ENCODE measurements at places on chromosomes 13 and 19. TPM values are rescaled to one million over a fixed set of nuclear protein-coding genes. Genes with fewer than 3 reads are reported as not detected.

Gene KASH5
- total RNA-seq = not detected

Gene GPR183
- total RNA-seq = 10.8 TPM

Gene CLDND2
- total RNA-seq = not detected

Gene CYP2F1
- not detected for total RNA-seq

Gene PPFIA3
- total RNA-seq = 7.4 TPM

Gene IL4I1
- 1.2 TPM for total RNA-seq

Gene DBP
- 3.1 TPM for total RNA-seq

Gene WASF3
- total RNA-seq = 5.9 TPM

Gene RCBTB2
- 14.3 TPM for total RNA-seq

DNA sequence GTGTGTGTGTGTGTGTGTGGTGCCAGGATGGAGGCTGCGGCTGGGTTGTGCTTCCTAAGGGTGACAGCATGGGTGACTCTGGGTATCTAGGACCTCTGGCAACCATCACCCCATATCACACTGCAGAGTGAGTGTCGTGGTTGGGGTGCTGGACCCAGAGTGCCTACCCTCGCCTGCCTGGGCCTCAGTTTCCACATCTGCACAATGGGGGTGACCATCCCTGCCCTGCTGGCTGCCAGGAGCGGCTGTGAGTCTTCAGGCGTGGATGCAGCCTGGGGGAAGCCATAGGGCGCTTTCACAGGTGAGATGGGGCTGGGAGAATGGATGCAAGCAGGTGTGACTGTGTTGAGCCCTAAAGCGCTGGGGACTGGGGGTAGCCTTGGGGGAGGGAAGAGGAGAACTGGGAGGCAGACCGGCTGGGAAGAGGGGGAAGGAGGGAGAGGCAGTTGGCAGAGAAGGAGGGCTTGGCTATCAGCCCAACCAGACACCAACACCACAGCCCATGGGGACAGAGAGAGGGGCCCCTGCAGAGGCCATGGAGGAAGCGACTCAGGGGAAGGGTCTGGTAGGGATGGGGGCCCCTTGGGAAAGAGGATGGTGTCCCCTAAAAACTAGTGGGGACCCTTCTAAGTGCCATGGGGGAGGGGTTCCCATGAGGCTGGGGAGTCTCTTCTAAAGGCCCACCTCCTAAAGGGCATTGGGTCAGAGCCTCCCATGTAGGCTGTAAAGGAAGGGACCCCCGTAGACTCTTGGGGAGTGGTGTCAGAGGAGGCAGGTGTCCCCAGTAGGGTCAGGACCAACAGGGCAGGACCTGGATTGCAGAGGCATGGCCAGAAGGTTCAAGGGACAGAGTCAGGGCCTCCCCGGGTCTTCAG is 1.7 kb downstream of the PLPPR2 start:
- H3K27me3 ChIP-seq = no peaks in the 10 kb centered on the region
- H3K4me3 ChIP-seq = no peak overlapping the region
- DNase-seq = no peak
- no peak overlapping the region for H3K27ac ChIP-seq
- no peaks in the 10 kb centered on the region for H3K36me3 ChIP-seq

GRCh38 chr19:40279761-40280607 is 5.2 kb downstream of the AKT2 start:
- no peaks in the 10 kb centered on the region for H3K27me3 ChIP-seq
- H3K36me3 ChIP-seq = no peaks in the 10 kb centered on the region
- no peak for DNase-seq
- H3K4me1 ChIP-seq = peaks cover 11% of the 10 kb centered on the region
- H3K27ac ChIP-seq = peak overlapping the region; percentile 77
- H3K4me3 ChIP-seq = no peak overlapping the region

DNA sequence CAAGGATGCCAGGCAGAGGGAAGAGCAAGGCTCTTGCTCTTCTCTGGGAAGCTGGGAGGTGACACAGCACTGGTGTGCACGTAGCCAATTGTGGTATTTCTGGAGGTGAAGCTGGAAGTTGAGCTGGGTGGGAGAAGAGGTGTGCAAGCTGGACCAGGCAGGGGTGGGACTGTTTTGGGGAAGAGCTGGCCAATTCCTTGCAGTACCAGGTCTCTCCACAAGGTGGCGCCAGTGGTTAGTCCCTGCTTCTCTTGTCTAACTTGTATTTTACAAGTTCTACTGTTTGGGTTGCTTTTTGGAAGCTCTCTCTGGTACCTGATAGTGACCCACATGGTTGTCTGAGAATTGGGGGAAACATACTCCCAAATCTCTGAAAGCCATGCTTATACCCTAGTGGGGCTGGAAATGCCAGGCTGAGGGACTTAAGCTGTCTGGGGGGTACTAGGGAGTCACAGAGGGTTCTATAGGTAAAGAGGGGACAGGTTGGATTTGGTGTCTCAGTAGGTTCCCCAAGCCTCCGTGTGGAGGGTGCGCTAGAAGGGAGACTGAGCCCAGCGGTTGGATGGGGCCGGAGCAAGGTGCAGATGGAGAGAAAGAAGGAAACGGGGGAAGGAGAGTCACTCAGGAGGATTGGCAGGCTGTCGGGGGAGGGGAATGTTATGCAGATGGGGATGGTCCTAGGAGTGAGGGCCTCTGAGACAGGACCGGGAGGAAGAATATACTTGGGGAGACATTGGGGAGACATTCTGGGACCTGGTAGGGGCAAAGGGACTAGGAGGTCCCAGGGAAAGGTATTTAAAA is 3.0 kb downstream of the HPN start:
- no peaks in the 10 kb centered on the region for H3K36me3 ChIP-seq
- peak; percentile 50 for DNase-seq
- no peaks in the 10 kb centered on the region for H3K4me1 ChIP-seq
- no peak overlapping the region for H3K27ac ChIP-seq
- no peaks in the 10 kb centered on the region for H3K27me3 ChIP-seq
- H3K4me3 ChIP-seq = no peak overlapping the region

- no peaks in the 10 kb centered on the region for H3K36me3 ChIP-seq
- H3K27ac ChIP-seq = no peak overlapping the region
- no peaks in the 10 kb centered on the region for H3K4me1 ChIP-seq
- DNase-seq = no peak
Observed at GRCh38 chr19:23992348-23992747, 77.7 kb downstream of the ZNF726 start.

- peaks cover 11% of the 10 kb centered on the region for H3K27me3 ChIP-seq
- no peaks in the 10 kb centered on the region for H3K4me1 ChIP-seq
- H3K36me3 ChIP-seq = no peaks in the 10 kb centered on the region
- DNase-seq = no peak
- no peak overlapping the region for H3K4me3 ChIP-seq
Observed at GRCh38 chr13:112441779-112442310, 65.7 kb downstream of the SPACA7 start.

GRCh38 chr13:99425485-99426341 is 75.6 kb upstream of the TM9SF2 start:
- H3K4me1 ChIP-seq = no peaks in the 10 kb centered on the region
- H3K27ac ChIP-seq = no peak overlapping the region
- H3K4me3 ChIP-seq = no peak overlapping the region
- H3K27me3 ChIP-seq = no peaks in the 10 kb centered on the region

DNA sequence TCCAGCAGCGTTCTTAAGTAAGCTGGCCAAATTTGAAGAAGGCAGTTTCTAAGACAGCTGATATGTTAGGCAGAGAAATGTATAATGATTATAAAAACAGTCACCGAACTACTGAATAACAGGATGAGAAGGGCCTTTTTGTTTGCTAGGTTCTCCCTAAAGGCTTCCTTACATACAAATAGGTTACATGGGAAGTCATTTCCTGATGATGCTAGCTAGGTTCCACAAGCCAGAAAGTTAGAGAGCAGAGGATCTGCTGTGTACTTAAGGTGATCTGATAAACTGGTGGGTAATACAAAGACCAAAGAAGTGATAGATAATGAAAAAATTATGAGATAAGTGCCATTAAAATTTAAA is 139.7 kb downstream of the VWA8 start:
- no peak overlapping the region for H3K27ac ChIP-seq
- H3K4me1 ChIP-seq = no peaks in the 10 kb centered on the region

DNA sequence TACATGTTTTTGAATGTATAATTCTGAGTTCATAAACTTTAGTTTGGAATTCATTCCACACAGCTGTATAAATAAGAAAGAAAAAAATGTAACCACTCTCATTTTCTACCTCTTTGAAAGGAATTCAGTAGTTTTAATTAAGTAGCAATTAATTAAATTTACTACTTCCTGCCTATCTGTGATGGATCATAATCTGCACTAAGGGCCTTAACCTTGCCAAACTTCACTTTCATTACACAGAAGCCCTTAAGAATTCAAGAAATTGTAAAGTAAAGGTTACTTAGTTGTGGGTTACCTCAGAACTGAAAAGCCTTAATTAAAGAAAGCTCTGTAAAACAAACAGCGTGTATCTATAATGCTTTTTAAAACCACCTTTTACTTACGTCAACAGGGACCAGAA is 111.9 kb upstream of the FBXL3 start:
- H3K27me3 ChIP-seq = no peaks in the 10 kb centered on the region
- no peak for DNase-seq
- no peak overlapping the region for H3K27ac ChIP-seq
- no peaks in the 10 kb centered on the region for H3K36me3 ChIP-seq

DNA sequence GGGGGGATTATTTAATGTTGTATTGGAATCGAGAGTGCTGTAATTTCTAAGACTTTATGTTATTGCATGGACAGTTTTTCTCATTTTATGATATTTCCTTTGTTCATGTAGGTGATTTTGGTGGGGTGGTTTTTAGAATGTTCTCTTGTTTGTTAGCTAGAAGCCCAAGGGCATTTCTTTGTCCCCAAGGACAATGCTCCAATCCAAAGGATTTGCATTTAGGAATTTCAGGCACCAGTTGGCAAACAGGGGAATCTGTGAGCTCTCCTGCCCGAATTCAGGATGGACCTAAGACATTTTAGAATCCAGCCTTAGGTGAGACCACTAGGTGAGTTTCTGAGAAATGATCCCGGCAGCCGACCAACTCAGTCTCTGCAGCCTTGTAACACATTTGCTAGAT is 324.9 kb downstream of the KCNRG start:
- H3K27ac ChIP-seq = no peak overlapping the region
- H3K4me3 ChIP-seq = no peak overlapping the region
- no peak for DNase-seq
- no peaks in the 10 kb centered on the region for H3K36me3 ChIP-seq

- no peaks in the 10 kb centered on the region for H3K27me3 ChIP-seq
- peak overlapping the region; percentile 37 for H3K27ac ChIP-seq
- no peak for DNase-seq
- H3K36me3 ChIP-seq = no peaks in the 10 kb centered on the region
- H3K4me1 ChIP-seq = no peaks in the 10 kb centered on the region
Observed at GRCh38 chr13:41858780-41859179, 102.1 kb downstream of the VWA8 start.

DNA sequence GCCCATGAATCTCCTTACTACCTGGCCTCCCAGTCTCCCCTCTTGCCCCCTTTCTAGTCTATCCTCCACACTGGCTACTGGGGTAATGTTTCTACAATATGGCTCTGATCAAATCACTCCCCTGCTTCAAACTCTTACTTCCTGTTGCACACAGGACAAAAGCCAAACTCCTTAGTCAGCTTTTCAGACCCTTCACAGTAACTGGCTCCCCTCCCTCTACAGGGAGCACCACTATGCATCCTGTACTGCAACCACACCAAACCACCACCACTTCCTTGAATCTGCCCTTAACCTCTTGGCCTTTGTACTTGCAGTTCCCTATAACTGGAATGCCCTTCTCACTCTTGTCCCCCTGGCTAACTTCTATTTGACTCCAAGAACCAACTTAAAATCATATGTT is 32.2 kb downstream of the DEDD2 start:
- H3K4me3 ChIP-seq = no peak overlapping the region
- no peak overlapping the region for H3K27ac ChIP-seq
- no peak for DNase-seq
- no peaks in the 10 kb centered on the region for H3K36me3 ChIP-seq

- no peak for DNase-seq
- H3K4me1 ChIP-seq = no peaks in the 10 kb centered on the region
- no peaks in the 10 kb centered on the region for H3K27me3 ChIP-seq
- H3K36me3 ChIP-seq = no peaks in the 10 kb centered on the region
- no peak overlapping the region for H3K27ac ChIP-seq
Observed at GRCh38 chr13:30191491-30192100, 115.8 kb downstream of the KATNAL1 start.

- no peaks in the 10 kb centered on the region for H3K36me3 ChIP-seq
- no peaks in the 10 kb centered on the region for H3K27me3 ChIP-seq
- DNase-seq = no peak
Observed at GRCh38 chr13:102680133-102680717, 14.6 kb downstream of the METTL21C start.

GRCh38 chr19:45151320-45151719 is 9.5 kb downstream of the NKPD1 start:
- H3K4me1 ChIP-seq = no peaks in the 10 kb centered on the region
- no peak overlapping the region for H3K4me3 ChIP-seq
- H3K27me3 ChIP-seq = peaks cover 15% of the 10 kb centered on the region
- DNase-seq = no peak
- no peak overlapping the region for H3K27ac ChIP-seq

DNA sequence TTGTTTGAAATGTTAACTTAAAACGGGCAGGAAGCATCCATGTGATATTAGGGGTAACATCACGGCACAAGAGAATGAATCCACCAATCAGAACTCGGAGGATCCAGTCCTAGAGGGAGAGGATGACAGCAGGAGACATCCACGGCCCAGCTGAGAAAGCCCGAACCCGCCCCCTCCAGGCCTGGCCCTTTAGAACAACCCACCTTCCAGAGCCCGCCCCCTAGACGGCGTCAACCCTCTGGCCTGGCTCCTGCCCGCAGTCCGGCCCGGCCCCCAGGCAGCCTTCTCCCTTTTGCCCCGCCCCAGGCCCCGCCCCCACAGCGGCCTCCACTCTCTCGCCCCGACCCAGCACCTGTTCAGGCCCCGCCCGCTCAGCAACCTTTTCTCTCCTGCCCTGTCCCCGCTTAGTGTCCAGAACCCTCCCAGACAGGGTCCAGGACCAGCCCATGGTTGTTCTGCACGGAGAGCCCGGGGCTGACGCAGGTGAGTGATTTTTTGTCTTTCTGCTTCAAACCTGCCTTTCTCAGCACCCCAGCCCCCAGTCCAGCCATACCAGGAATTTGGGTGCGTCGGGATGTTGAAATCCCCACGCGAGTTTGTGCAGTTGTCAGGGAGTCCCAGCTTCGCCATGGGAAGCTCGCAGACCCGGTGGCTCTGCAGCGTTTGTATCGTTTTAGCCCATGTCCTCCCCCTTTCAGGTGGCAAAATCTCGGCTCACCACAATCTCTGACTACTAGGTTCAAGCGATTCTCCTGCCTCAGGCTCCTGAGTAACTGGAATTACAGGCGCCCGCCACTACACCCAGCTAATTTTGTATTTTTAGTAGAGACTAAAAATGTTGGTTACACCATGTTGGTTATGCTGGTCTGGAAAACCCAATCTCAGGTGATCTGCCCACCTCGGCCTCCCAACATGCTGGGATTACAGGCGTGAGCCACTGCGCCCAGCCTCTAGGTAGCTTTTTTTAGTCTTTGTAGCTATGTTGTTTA is 16.1 kb downstream of the ZNF816 start:
- no peak overlapping the region for H3K4me3 ChIP-seq
- peak; percentile 42 for DNase-seq
- no peak overlapping the region for H3K27ac ChIP-seq
- H3K36me3 ChIP-seq = no peaks in the 10 kb centered on the region
- H3K4me1 ChIP-seq = no peaks in the 10 kb centered on the region

Measured in uterus (tissue), 4 donors.